ENCODE measurements at places on chromosomes 13 and 19.

- DNase-seq, result no peak
Measured at GRCh38 chr13:52838433-52839107, 9.9 kb downstream of the PCDH8 start.

- no peak for DNase-seq
Measured at GRCh38 chr13:36883824-36884223, 36.2 kb downstream of the SMAD9 start.

GRCh38 chr19:31177246-31177645 is 172.0 kb downstream of the TSHZ3 start:
- DNase-seq, result no peak

- no peak for DNase-seq
Measured at GRCh38 chr13:84641491-84641890, 759.2 kb upstream of the SLITRK1 start.

- DNase-seq, result no peak
Measured at GRCh38 chr19:4449639-4450028, 8.0 kb downstream of the UBXN6 start.

DNA sequence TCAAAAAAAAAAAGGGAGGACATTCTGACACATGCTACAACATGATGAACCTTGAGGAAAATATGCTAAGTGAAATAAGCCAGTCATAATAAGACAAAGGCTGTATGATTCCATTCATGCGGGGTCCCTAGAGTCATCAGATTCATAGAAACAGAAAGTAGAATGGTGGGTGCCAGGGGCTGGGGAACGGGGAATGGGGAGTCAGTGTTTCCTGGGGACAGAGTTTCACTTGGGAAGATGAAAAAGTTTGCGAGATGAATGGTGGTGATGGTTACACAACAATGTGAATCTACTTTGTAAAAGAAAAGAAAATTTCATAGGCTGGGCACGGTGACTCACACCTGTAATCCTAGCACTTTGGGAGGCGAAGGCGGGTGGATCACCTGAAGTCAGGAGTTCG is 6.1 kb upstream of the CLEC4G start:
- no peak for DNase-seq
